ENCODE measurements at places on chromosomes 12 and 14.

DNA sequence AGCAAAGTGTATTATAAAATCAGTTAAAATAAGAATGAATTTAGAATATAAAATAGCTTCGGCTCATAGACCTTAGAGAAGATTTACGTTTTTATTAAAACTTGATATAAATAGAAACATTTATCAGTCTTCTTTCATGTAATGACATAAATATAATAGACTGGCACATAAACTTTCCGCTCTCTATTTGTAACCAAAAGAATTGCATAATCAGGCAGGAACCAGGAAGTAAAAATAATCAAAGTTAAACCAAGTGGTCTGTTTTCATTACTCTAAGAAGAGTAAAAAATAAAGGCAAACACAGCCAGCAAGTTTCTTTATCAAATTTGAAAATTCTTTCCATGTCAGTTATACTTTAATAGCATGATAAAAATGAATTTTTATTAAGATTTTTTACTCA, 46.3 kb upstream of the ATP2A2 start:
- no peak for DNase-seq

DNA sequence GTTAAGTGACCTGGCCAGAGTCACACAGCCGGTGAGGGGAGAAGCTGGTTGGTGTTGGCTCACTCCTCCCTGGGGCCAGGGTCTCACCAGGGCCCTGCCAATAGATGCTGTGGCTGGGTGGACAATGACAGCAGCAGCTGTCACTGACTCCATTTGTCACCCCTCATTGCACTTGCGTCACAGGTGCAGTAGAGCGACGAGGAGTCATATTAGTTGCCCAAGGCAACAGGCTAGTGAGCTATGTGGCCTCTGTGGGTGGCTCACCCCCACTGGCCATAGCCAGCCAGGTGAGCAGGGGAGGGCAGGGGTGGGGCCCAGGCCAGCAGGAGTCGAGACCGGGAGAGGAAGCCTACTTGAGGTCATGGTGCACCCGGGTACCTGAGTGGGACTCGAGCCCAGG, 9.7 kb downstream of the SLC25A47 start:
- DNase-seq: no peak

GRCh38 chr14:64761441-64762043, 57.3 kb downstream of the PLEKHG3 start:
- DNase-seq: no peak

DNA sequence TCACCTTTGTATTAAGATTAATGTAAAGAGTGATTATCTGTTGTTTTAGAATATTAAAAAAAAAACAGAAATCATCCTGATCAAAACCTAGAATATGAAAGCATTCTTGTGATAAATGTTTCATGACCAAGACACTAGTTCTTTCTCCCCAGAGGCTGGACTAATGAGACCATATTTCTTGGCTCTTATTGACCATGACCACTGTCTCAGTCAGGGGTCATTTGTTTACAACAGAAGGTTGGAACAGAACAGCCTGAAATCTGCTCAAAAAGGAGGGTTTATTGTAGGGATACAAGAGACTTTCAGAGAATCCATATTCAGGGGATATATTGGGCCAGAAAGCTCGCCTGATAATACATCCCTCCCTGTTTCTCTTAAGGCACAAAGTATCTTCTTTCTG, 87.7 kb downstream of the TMEM30B start:
- no peak for DNase-seq

DNA sequence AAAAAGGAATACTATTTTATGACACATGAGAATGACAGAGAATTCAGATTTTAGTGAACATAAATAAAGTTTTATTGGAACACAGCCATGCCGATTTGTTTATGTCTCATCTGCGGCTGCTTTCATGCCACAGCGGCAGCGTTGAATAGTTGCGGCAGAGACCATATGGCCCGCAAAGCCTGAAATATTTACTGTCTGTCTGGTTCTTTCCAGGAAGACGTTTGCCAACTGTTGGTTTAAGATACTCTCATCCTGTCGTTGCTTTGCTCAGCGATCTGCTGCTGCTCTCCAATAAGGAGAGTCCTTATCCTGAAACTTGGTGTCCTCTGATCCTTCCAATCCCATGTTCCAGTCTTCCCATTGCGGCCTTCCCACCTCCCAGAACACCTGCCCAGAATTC, 89.9 kb downstream of the SLC24A4 start:
- DNase-seq: no peak

DNA sequence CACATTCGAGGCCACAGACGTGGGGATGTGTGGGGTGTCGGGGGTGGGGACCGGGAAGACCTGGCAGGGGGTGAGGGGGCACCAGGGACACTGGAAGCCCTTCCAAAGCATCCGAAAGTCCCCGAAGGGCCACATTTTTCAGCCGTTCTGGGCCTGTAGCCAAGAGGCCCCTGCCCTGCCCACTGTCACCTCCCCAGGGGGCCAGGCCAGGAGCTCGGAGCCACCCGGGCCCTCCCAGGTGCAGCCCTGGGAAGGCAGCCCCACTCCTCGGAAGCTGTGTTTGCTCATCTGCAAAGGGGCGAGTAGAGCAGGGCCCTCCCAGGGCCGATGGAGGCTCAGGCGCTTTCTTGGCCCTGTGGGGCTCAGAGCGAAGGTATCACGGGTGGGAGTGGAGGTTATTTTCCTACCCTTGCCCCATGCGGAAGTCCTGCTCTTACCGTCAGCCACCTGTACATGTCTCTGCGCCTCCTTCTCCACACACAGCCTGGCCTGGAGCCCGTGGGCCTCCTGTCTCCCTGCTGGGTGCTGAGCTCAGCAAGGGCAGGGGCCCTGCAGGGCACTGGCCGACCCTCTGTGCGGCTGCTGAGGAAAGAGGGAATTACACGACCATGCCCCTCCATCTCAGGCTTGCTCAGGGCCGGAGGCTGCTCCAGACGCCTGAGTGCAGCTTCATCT, 27.2 kb downstream of the NOC4L start:
- no peak for DNase-seq

DNA sequence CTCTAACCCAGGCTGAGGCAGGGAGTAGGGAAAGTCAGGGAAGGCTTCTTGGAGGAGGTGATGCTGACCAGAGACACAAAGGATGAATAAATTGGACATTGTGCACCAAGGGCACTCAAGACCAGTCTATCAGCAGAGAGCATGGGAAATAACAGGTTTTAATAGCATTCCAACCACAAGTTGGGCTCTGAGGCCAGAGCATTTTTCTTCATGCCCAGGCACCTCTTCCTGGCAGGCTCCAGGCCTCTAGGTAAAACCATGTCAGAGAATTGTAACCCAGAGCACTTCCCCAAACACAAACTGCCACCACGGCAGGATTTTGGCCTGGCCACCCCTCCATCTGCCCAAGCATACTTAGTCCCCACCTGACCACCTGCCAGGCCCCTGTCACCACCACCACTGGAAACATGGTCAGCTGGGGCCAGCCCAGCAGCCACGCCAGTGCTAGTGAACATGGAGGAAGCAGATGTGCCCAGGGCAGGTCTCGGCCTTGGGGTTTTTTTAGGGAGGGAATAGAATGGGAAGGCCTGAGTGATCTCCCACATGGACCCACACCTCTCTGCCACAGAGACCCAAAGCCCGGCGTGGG, 22.7 kb downstream of the LTBP2 start:
- no peak for DNase-seq

- DNase-seq: no peak
These were observed 7.2 kb upstream of the SSPN start for GRCh38 chr12:26188127-26188526.

DNA sequence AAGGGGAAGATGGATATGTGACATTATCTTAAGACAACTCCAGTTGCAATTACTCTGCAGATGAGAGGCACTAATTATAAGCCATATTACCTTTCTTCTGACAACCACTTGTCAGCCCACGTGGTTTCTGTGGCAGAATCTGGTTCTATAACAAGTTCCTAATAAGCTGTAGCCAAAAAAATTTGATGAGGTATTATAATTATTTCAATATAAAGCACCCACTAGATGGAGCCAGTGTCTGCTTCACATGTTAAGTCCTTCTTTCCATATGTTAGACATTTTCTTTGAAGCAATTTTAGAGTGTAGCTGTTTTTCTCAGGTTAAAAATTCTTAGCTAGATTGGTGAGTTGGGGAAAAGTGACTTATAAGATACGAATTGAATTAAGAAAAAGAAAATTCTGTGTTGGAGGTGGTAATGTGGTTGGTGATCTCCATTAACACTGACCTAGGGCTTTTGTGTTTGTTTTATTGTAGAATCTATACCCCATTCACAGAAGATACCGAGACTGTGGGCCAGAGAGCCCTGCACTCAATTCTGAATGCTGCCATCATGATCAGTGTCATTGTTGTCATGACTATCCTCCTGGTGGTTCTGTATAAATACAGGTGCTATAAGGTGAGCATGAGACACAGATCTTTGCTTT, 36.9 kb downstream of the PSEN1 start:
- no peak for DNase-seq

GRCh38 chr12:100077367-100077766, 65.3 kb downstream of the BLTP3B start:
- DNase-seq: no peak

Measured in stimulated activated CD8-positive, alpha-beta memory T cell treated with anti-CD3 and anti-CD28 coated beads, Interleukin-2, amount 100 ng/mL, for 48 hours (primary cell).